ENCODE measurements at places on chromosomes 3 and 15. TPM values are rescaled to one million over a fixed set of nuclear protein-coding genes. Genes with fewer than 3 reads are reported as not detected.

The ANKRD34C gene
- not detected for total RNA-seq

DNA sequence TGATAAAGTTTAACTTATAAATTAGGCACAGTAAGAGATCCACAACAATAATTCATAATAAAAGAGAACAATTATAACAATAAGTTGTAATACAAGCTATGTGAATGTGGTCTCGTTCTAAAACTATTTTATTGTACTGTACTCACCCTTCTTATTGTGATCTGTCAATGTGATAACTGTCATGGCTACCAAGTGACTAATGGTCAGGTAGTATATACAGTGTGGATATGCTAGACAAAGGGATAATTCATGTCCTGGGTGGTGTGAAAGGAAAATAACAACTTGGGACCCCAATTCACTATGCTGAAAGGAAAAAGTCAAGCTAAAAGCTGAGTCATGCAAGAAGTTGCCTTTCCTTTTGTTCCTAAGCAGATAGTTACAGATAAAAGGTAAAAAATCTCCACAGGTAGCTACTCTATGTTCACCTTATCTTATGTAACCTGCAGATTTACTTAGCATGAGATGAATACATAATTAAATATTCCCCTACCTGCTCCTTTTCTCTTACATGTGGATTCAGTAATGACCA lies 10.7 kb upstream of the CYP8B1 start:
- no peaks in the 10 kb centered on the region for H3K27me3 ChIP-seq
- no peaks in the 10 kb centered on the region for H3K36me3 ChIP-seq
- no peaks in the 10 kb centered on the region for H3K4me1 ChIP-seq
- DNase-seq = no peak
- H3K27ac ChIP-seq = no peak overlapping the region

The TUSC7 gene
- not detected for total RNA-seq

DNA sequence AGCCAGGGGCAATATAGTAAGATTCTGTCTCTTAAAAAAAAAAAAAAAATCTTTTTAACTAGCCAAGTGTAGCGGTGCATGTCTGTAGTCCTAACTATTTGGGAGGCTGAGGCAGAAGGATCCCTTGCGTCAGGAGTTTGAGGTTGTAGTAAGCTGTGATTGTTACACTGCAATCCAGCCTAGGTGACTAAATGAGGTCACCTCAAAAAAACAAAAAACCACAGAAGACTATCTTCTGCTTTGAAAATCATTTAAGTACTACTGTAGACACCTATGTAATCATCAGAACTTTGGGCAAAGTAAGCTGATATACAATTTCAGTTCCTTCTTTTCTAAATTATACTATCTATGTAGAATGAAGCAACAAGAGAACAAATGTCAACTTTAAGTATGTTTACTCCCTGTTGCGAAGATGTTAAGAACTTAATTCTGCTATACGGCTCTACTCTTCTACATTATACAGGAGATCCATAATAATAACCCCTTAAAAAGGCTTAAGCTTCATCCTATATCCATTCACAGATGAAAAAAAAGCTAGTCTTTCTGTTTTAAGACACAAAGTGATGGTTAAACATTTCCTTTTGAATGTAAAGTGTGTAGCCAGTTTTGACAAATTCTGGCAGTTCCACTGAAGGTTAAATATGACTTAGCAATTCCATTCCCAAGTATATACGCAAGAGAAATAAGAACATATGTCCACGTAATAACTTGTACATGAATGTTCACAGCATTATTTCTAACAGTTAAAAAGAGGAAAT lies 15.2 kb downstream of the DAZL start:
- no peak for DNase-seq
- no peaks in the 10 kb centered on the region for H3K4me1 ChIP-seq
- no peak overlapping the region for H3K4me3 ChIP-seq
- H3K27ac ChIP-seq = no peak overlapping the region
- H3K27me3 ChIP-seq = no peaks in the 10 kb centered on the region
- no peaks in the 10 kb centered on the region for H3K36me3 ChIP-seq

GRCh38 chr3:45275006-45275704 lies 49.1 kb upstream of the TMEM158 start:
- H3K27me3 ChIP-seq = no peaks in the 10 kb centered on the region
- no peak overlapping the region for H3K4me3 ChIP-seq
- no peaks in the 10 kb centered on the region for H3K4me1 ChIP-seq
- H3K36me3 ChIP-seq = no peaks in the 10 kb centered on the region

The NMNAT3 gene
- 2.1 TPM for total RNA-seq

The CAND2 gene
- total RNA-seq = 0.62 TPM

The MYL3 gene
- 2.0 TPM for total RNA-seq

DNA sequence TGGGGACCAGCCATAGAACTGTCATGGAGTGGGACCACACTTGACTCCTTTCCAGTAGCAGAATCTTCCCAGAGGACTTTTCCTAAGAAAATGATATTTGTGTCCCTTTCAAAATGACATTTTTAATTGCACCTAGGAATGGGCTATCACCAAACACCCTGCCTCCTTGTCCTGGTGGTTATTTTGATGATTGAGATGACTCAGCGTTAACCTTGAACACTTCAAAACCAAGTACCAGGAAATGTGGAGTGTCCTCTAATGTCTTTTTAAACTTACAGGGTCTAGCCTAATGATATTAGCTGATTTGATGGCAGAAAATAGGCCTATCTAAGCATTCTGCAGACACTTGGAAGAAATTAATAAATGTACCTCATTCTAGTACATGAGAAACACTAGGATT lies 90.7 kb downstream of the HHLA2 start:
- DNase-seq = no peak
- H3K4me1 ChIP-seq = no peaks in the 10 kb centered on the region
- H3K4me3 ChIP-seq = no peak overlapping the region
- H3K27me3 ChIP-seq = no peaks in the 10 kb centered on the region
- no peaks in the 10 kb centered on the region for H3K36me3 ChIP-seq
- no peak overlapping the region for H3K27ac ChIP-seq

All from right lobe of liver (tissue), 6 donors.